Naive thymus-derived CD4-positive, alpha-beta T cell (primary cell): ENCODE measurements at places on chromosomes 12 and 14. TPM values are rescaled to one million over a fixed set of nuclear protein-coding genes. Genes with fewer than 3 reads are reported as not detected.

Gene CRIP1
- 94.4 TPM for total RNA-seq

DNA sequence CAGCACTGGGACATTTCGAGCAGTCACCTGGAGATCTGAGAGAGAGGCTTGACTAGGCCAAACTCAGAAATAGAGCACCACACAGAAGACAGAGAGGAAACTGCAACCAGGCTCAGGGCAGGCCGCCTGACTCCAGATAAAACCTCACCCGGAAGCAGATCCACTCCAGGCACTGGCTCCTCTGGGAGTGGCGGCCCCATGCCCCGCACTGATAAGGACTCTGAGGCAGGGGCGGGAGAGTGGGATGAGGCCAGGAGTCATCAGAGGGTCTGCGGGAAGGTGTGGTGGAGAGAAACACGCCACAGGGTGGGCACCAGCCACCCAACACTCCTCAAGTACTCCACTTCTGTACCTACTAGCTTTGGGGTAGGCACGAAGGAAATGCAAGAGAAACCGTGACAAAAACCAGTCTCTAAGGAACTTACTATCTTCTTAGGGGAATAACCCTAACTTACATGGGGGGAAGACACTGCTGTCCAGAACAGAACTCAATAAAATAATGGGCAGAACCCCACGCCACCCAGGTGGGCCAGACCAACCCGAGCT, 71.3 kb downstream of the CHGA start:
- no peak overlapping the region for H3K4me3 ChIP-seq
- no peak for DNase-seq
- H3K4me1 ChIP-seq = no peaks in the 10 kb centered on the region
- H3K27ac ChIP-seq = no peak overlapping the region
- no peaks in the 10 kb centered on the region for H3K27me3 ChIP-seq

Gene TMTC1
- total RNA-seq = 2.8 TPM

Gene TXNRD1
- 73.5 and 87.6 TPM in 2 replicates for total RNA-seq

Gene LRRC10
- not detected for total RNA-seq

DNA sequence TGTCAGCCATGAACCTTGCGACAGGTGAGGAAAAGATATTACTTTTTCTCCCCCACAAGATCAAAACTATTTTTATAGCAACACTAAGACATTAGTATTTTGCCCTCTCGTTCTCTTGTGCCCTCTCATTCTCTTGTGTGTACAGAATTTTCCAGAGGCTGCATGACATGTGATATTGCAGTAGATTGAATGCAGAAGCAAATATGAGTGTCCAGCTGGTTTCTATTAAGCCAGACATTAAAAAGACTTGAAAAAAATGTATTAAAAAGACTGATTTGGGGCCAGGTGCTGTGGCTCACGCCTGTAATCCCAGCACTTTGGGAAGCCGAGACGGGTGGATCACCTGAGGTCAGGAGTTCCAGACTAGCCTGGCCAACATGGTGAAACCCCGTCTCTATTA, 63.7 kb upstream of the ZFP36L1 start:
- DNase-seq = no peak
- H3K36me3 ChIP-seq = no peaks in the 10 kb centered on the region
- H3K27me3 ChIP-seq = no peaks in the 10 kb centered on the region
- H3K4me1 ChIP-seq = no peaks in the 10 kb centered on the region

Gene APOF
- not detected in 2 replicates for total RNA-seq

GRCh38 chr14:94390372-94391086, 2.1 kb upstream of the SERPINA1 start:
- no peak for DNase-seq
- H3K36me3 ChIP-seq = no peaks in the 10 kb centered on the region
- no peaks in the 10 kb centered on the region for H3K27me3 ChIP-seq

GRCh38 chr12:85923767-85924331, 49.8 kb downstream of the NTS start:
- H3K27ac ChIP-seq = no peak overlapping the region
- H3K36me3 ChIP-seq = no peaks in the 10 kb centered on the region
- no peak overlapping the region for H3K4me3 ChIP-seq

DNA sequence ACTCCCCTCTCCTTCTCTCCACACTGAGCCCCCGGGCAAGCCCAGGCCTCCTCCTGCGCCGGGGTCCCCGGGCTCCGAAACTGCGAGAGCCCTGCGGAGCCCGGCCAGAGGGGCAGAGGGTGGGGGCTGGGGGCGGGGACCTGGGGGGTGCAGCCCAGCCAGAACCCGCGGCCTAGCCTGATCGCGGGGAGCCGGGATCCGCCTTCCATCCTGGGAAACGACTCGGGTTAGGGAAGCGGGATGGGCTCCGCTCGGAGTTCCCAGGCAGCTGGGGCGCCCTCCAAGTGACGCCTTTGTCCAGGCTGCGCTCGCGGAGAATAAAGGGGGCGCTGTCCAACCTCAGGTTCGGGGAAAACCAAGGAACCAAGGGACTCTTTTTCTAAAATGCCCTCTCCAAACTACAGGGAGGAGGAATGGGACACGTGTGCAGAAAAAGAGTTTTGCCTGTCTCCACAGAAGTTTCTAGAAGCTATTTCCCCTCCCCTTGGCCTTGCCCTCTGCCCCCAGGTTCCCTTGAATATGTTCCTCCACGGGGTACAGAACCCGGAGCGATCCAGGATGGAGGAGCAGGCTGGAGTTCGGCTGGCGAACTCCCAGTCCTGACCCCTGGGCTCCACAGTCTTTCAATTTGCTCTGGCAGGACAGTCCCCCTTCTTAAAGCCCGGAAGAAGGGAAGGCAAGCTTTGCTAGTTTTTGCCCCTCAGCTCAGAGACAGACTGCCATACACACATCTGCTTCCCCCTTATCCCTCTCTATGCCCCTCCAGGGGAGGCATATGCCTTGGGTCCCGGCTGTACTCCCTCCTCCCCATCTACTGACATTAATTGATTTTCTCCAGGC, 13.9 kb downstream of the NKX2-1 start:
- H3K27me3 ChIP-seq = peaks cover 4% of the 10 kb centered on the region
- H3K4me1 ChIP-seq = peaks cover 4% of the 10 kb centered on the region
- H3K4me3 ChIP-seq = no peak overlapping the region
- no peak overlapping the region for H3K27ac ChIP-seq
- no peaks in the 10 kb centered on the region for H3K36me3 ChIP-seq
- DNase-seq = no peak

DNA sequence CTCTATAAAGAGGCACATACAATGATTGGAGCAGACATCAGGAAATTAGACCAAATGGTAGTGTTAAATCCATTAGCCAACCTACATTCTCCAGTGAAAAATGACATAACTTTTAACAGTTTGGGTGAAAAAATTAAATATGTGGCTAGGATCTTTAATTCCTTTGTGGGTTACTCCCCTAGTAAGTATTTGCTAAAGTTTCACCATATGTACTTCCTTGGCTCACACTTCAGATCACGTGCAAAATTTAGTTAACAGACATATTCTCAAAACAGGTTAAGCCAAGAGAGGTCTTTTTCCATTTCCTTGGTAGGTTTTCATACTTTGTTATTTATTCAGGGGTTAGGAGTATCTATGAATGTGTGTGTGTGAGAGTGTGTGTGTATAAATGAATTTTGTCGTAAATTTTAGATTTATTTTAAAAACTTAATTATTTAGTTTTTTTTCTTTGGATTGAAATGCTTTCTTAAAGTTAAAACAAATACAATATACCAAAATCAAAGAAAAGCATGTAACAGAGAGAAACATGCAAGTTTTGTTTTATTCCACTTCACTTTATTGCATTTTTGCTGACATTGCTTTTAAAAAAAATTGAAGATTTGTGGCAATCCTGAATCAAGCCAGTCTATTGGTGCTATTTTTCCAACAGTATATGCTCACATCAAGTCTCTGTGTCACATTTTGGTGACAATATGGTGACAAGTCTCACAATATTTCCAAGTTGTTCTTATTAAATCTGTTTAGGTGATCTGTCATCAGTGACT, 258.7 kb downstream of the FLRT2 start:
- no peak overlapping the region for H3K27ac ChIP-seq
- H3K27me3 ChIP-seq = no peaks in the 10 kb centered on the region
- no peak for DNase-seq
- H3K36me3 ChIP-seq = no peaks in the 10 kb centered on the region
- H3K4me1 ChIP-seq = no peaks in the 10 kb centered on the region
- no peak overlapping the region for H3K4me3 ChIP-seq

GRCh38 chr12:91370086-91370868, 187.7 kb upstream of the DCN start:
- no peak overlapping the region for H3K27ac ChIP-seq
- no peak overlapping the region for H3K4me3 ChIP-seq
- H3K27me3 ChIP-seq = no peaks in the 10 kb centered on the region
- H3K4me1 ChIP-seq = no peaks in the 10 kb centered on the region

DNA sequence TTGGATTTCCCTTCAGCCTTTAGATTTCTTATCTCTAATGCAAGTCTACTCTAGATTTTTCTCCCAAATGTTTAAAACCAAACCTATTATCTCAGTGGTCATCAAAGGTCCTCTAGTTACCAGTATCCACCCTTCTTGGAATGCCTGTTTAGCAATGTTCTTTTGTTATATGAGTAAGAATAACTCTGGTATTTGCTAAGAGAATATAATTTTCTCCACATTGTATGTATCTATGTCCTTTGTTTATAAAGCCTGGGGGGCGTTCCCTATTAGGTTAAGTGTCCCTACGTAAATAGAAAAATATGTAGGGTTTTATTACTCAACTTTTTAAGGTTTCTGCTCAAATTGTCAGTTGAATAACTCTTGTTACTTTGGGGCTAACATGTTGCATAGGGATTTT, 27.3 kb downstream of the PPM1A start:
- no peaks in the 10 kb centered on the region for H3K36me3 ChIP-seq
- H3K27ac ChIP-seq = no peak overlapping the region
- no peaks in the 10 kb centered on the region for H3K27me3 ChIP-seq
- DNase-seq = no peak

Gene LRRK2
- 32.2 TPM for total RNA-seq

DNA sequence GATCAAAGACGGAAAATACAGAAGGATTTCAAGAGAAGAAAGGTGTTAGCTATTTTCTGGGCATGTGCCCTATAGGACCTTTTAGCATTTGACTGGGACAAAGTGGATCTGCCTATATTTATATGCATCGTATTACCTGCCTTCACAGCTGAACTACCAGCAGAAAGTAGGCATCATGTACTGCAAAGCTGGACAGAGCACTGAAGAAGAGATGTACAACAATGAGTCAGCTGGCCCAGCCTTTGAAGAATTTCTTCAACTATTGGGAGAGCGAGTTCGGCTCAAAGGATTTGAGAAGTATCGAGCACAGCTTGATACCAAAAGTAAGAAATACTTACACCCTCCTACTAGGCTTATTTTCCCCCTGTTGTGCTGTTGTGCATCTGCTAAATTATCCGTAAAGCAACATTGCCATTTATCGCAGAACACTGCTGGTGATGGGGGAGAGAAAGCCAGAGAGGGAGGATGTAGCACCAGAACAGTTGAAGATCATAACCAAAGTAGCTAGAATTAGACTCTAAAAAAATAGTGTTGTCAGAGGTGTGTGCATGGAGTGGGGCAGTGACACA, 282.0 kb upstream of the RGS6 start:
- DNase-seq = no peak
- no peaks in the 10 kb centered on the region for H3K36me3 ChIP-seq
- H3K4me3 ChIP-seq = no peak overlapping the region
- H3K4me1 ChIP-seq = no peaks in the 10 kb centered on the region

DNA sequence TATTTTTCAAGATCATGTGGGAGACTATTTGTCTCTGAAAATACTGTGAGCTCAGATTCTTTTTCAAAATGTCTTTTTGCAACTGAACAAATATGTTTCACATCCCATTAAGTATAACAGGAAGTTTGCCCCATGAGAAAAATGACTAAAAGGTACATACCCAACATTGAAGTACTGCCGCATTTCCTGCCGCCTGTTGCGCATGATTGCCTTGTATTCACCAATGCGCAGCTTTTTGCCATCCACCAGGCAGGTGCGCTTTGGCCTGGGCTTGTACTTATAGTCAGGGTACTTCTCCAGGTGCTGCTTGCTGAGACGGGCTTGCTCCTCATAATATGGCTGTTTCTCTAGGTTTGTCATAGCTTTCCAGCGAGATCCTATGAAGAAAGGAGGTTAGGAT, 413.2 kb downstream of the SOX5 start:
- H3K36me3 ChIP-seq = no peaks in the 10 kb centered on the region
- no peak overlapping the region for H3K4me3 ChIP-seq
- no peak for DNase-seq
- H3K4me1 ChIP-seq = no peaks in the 10 kb centered on the region

DNA sequence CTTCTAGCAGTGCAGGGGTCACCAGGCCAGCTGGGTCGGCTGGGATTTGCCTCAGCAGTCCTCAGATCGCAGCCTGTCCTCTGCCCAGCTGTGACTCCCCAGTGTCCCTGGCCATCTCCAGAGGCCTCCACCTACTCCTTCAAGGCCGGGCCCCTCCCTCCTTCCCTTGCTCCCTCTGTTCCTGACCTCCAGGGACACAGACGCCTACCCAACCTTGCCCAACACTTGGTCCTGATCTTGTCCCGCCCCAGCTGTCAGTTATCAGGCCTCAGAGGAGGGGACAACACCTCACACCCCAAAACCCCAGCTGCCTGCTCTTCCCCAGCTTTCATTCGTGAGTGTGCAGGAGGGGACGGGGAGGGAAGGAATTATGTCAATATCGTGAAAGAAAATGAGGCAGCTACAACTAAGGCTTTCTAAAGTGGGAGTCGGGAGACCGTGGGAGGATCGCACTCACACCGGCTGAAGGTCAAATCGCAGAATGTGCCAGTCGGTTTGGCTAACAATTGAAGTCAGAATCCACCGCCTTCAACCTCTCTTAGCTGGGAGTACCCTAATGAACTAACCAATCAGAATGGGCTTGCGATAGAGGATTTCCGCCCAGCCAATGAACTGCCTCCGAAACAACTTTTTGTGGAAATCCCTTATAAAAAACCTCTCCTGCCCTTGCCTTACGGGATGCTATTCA, 9.4 kb upstream of the PLBD2 start:
- no peaks in the 10 kb centered on the region for H3K4me1 ChIP-seq
- no peak for DNase-seq
- H3K27ac ChIP-seq = no peak overlapping the region

DNA sequence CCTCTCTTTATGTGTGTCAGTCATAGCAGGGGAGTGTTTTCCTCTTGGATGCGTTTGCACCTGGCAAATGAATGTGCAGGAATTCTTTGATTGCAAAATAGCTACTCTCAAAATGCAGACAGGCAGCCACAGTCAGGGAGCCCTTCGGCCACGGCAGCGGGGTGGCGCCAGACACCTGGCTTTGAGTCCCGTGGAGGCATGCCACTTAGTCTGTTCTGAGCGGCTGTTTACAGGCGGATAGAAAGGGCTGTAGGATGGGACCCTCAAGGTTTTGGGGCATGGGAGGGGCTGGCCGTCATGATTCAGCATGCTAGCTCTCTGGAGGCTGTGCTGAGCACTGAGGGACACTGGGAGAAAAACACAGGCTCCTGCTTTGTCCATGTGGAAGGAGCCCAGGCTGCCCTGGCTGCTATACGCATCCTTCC, 117.1 kb downstream of the SLC25A47 start:
- H3K27ac ChIP-seq = no peak overlapping the region
- H3K4me1 ChIP-seq = no peaks in the 10 kb centered on the region
- H3K36me3 ChIP-seq = no peaks in the 10 kb centered on the region
- no peaks in the 10 kb centered on the region for H3K27me3 ChIP-seq

DNA sequence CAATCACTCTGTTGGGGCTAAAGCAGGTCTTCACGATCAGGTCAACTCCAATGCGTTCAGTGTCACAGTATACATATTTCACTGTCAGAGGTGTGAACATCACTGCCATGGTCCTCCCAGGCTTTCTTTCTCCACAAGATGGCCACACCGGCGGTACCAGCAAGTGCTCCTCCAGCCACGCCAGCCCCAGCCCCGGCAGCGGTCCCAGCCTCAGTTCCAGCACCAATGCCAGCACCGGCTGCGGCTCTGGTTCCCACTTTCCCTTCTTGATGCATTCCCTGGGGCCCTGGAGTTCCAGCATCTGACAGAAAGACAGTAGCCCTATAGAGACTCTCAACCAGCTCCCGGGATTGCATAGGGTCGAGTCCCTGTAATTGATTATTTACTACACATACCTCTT, 10.9 kb upstream of the KCNA5 start:
- H3K27ac ChIP-seq = no peak overlapping the region
- H3K27me3 ChIP-seq = no peaks in the 10 kb centered on the region
- H3K4me1 ChIP-seq = no peaks in the 10 kb centered on the region
- no peak for DNase-seq
- H3K4me3 ChIP-seq = no peak overlapping the region
